Muscle of back (tissue), 13 donors: ENCODE measurements at places on chromosomes 4 and X. TPM values are rescaled to one million over a fixed set of nuclear protein-coding genes. Genes with fewer than 3 reads are reported as not detected.

The RTL9 gene
- 2.1 TPM for polyA plus RNA-seq

DNA sequence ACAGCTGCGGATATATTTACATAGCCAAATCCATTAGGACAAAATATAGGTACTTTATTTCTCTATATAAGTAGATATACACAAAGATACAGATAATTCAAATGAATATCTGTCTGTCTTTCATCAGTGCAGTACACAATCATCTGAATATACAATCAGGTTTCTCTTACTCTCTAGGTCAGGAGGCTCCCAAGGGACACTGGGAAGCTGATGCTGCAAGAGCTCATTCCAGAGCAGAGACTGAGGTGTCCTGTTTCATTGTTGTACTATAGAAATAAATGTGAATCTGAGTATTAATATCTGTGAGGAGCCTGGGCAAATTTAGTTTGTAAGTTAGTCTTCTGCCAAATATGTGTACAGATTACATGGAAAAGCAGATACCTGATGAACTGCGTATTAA lies 4.2 kb downstream of the TLL1 start:
- peak; percentile 50 for DNase-seq

The TMPRSS11A gene
- not detected for polyA plus RNA-seq

- DNase-seq, result no peak
Measured at GRCh38 chrX:18617407-18617750, 54.5 kb downstream of the RS1 start.

DNA sequence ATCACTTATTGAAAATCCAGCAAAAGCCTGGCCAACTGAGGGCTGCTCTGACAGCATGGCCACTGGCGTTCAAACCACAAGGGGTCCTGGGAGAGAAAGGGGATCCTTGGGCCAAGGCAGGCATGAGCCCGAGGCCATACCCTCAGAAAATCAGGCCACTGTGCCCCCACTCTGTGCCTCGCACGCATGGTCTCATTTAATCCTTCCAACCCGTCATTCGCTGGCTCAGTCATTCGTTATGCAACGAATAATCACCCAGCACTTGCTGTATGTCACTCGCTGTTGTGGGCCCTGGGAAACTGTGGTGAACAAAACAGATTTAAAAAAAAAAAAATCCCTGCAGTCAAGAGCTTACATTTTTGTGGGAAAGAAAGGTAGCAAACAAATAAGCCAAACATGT lies 112.7 kb downstream of the BCOR start:
- no peak for DNase-seq

- DNase-seq, result no peak
Measured at GRCh38 chr4:158962393-158962792, 140.5 kb upstream of the RAPGEF2 start.

DNA sequence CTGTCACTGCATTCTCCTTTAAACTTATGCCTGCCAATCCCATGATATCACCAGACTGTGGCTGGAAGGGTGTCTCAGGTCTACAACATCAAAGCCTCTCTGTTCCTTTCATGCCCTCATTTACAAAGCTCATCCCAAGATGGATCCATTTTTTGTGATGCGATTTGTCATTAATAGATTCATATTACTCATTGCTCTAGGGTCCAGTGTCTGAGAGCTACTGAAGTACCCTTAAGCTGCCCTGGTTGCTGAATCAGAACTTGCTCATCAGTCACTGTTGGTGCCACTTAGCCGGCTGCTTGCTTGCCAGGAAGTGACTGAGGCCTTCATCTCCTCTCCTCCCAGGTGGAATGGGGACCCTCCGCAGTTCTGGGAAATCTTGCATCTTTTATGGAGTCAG lies 395.5 kb upstream of the BOD1L1 start:
- no peak for DNase-seq

The TMEM129 gene
- 14.6 TPM for polyA plus RNA-seq

GRCh38 chr4:121930304-121930703 lies 21.6 kb downstream of the TRPC3 start:
- DNase-seq, result no peak

The MAGEA6 gene
- polyA plus RNA-seq, result not detected

DNA sequence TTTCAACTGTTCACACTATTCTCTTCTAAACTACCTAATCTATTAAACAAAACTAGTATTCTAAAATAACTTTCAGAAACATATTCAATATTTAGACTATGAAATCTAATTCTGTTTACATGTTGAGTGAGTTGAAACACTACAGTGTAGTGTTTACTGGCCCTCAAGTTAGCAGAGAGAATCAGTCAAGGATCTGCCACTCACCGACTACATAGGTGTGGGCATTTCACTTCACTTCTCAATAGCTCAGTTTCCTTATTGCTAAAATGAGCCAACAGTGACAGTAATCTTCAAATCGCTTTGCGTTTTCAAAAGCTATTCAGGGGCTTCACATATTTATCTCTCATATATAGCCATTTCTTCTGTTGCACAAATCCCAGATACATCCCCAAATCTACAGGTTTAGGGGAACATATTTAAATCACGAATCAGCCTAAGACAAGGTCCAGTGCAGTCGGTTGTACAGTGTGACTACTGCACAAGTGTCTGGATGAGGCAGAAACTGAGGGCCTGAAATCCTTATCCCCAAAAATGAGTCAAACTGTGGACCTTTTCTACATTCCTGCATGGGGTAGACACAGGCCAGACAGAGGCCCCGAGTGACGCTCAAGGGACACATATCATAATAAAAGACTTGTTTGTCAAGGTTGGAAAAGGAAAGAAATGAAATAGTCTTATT lies 129.8 kb downstream of the PPP3CA start:
- DNase-seq, result no peak

GRCh38 chrX:5907207-5907606 lies 321.5 kb downstream of the NLGN4X start:
- DNase-seq, result no peak

DNA sequence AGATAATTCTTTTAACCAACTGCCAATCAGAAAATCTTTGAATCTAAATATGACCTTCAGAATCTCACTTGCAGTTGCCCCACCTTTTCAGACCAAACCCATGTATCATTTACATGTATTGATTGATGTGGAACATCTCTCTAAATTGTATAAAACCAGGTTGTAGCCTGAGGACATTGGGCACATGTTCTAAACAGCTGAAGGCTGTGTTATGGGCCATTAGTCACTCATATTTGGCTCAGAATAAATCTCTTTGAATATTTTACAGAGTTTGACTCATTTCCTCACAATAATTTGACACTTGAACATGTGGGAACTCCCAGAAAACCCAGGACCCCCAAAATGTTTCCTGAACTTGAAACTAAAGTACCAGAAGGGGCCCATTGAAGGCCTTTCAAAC lies 58.7 kb downstream of the UGT2B10 start:
- no peak for DNase-seq

DNA sequence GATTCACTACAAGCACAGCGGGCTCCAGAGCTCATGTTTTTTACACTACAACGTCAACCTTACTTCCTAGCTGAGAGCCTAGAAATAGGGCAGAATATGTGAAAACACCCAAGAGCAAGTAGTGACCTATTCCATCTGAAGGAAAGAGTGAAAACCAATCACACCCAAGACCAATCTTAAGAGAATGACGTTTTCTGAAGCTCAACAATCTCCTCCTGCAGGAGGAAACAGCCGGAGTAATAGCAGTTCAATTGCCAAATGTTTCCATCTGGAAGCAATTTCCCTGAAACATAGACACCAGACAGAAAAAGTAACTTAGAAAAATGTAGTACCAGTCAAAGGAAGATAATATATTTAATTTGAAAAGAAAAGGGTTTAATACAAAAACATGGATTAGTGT lies 142.4 kb downstream of the ANXA5 start:
- peak; percentile 95 for DNase-seq

DNA sequence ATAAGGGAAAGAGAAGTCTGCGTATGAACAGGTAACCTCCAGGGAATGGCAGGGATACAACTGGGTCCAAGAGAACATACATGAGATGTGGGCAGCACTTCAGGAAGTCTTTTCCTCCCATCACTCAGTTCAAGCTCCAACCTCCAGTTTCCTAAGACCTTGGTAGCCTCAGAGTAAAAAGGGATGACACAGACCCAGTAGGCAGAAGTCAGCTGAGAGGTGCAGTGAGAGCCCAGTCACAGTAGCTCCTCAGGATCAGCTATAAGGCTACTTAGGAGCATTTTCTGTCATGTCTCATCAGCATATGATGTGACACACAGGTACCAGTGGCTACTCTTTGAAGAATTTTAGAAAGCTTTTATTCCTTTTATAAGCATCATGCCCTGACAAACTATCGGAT lies 12.5 kb upstream of the STS start:
- DNase-seq, result no peak

GRCh38 chr4:605702-606425 lies 19.5 kb upstream of the PDE6B start:
- no peak for DNase-seq

DNA sequence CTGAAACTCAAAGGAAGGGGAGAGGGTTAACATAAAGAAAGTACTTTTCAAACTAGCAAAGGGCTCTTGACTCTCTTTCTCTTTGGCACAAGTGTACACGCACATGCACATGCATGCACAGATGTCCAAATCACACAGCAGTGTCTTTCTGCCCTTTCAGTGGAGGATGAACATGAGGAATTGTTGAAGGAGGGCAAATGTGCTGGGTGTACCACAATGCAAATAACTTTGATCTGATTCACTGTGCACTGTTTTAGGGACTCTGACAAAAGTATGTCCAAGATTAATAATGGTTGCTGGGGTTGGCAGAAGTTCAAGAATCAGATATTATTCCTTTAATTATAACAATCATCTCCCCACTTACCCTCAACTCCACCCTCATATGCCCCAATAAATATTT lies 93.8 kb downstream of the GPC4 start:
- DNase-seq, result no peak

The LIN54 gene
- polyA plus RNA-seq, result 8.8 TPM

The UGT2B7 gene
- 0.13 TPM for polyA plus RNA-seq

GRCh38 chrX:81308086-81308829 lies 106.4 kb downstream of the SH3BGRL start:
- DNase-seq, result no peak

The PCSK1N gene
- polyA plus RNA-seq, result not detected

The PLAC8 gene
- polyA plus RNA-seq, result 4.9 TPM

DNA sequence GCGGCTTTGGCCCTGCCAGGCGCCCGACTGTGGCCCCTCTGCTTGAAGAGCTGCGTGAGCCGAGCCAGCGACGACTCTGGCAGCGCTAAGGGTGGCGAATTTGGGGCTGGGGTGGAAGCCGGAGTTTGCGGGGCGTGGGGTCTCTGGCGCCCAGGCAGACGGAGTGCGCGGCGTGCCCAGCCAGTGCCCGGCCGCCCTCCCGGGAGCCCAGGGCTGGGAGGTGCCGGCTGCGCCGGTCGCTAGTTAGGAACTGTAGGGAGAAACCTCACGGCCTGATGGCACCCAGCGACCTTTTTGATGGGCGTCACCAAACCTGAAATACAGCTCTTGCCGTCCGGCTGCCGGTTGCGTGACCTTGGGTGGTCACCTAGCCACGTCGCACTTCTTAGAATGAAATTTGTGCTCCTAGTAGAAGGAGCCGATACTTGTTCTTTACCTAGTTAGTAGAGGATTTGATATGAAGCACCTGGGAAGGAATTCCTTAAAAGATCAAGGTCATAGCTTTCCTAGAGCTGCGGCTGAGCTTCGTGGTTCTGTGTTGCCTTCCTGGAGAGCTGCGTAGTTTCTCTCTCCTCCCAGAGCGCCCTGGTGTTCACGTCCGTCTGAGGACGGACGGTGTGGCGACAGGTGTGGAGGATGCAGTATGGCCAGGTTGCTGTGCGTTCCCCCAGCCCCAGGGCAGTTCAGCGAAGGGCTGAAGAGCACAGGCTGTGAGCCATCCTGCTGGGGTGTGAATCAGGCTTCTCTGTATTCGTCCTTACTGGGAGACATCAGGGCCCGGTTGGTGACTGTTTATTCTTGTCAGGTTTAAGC lies 680 bp downstream of the MAEA start:
- peak; percentile 12 for DNase-seq

The SLC9A7 gene
- 5.1 TPM for polyA plus RNA-seq

DNA sequence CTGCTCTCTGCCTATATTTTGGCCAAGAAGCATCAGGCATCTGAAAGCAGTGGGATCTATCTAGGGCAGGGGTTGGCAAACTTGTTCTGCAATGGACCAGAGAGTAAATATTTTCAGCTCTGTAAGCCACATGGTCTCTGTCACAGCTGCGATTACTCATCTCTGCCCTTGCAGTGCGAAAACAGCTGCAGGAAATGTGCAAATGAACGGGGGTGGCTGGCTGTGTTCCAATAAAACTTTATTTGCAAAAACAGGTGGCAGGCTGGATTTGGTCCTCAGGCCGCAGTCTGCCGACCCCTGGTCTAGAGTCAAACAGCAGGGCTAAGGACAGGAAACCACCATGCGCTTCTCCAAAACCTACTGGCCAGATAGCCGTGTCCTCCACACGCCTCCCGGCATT lies 48.6 kb downstream of the ACOX3 start:
- peak; percentile 90 for DNase-seq

GRCh38 chr4:61531188-61531587 lies 331.1 kb downstream of the ADGRL3 start:
- DNase-seq, result no peak

DNA sequence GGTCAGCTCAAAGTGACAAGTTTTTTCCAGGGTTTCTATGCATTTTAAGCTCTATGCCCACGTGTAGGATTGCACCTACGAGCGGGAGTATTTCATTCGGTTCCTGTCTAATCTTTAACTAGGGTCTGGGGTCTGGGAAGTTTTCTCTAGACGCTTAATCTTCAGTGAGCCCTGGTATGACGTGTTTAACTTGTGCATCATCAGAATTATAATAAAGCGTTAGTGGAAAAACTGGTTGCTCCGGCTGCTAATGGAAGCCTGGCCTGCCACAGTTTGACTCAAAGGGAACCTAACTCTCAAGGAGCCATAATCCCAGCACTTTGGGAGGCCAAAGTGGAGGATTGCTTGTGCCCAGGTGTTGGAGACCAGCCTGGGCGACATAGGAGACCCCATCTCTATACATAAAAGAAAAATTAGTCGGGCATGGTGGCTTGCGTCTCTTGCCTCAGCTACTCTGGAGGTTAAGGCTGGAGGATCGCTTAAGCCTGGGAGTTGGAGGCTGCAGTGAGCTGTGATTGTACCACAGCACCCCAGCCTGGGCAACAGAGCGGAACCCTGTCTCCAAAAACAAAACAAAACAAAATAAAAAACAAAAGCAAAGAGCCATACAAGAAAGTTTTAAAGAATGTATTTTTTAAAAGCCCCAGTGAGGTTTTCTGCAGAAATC lies 30.2 kb downstream of the ARSD start:
- no peak for DNase-seq

DNA sequence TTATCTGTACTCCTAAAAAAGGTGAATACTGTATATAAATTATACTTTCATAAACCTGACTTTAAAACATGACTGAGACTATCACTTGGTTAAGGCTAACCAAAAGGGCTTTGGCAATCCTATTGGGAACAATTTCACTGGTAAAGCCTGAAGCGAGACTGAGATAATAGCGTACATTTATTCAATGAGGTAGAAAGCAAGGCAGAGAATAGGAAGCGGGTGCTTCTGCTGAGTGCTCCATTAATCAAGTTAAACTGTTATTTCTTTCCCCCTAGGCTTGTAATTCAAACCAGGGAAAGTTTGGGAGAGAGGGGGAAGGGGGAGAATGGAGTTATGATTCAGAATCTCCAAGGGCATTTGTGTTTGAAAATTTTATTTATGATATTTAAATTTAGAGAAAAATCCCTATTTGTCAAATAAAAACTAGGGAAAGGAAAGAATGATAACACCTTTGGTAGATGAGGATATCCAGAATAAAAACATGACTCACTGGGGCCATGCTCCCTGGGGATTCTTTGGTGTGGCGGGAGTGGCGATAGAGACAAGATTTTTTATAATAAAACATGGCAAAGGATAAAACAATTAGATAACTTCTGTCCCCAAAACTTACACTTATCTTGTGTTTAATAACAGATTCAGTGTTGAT lies 34.6 kb upstream of the SORBS2 start:
- DNase-seq, result no peak
